ENCODE measurements at places on chromosomes 6 and 20.

GRCh38 chr6:31510007-31510406 lies 12.1 kb downstream of the MICB start:
- no peak for DNase-seq

DNA sequence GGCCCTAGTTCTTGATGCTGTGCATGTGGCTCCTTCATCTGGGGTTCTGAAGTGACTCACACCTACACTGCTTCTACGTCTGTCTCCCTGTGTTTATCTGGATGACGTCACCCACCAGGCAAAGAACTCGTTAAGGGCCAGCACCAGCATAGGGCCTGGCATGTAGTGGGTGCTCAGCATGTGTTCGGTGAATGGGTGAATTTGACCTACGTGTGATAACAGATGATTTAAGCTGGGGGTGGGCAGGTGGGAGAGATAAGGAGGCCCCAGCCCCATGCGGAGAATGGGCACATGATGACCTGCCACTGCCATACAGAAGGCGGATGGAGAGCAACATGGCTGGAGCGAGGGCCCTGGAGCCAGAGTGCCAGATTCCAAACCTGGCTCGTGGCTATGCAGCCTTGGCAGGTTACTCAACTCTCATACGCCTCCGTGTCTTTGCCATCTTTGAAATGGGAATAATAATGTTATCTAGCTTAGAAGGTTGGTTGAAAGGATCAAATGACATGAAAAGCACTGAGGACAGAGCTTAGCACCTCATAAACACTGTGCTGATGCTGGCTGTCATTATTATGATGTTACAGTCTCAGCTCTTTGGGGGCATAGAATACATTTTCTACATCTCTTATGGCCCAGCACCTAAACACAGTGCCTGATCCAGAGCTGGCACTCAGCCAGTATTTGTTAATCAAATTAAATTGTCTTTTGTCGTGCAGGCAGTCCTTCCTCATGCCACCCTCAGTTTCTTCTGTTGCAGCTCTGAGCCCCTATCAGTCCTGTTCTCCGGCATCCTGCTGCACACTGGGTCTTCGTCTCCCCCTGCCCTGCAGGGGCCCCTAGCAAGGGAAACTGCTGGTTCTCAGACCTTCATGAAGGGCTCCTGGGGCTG lies 39.6 kb downstream of the VEGFA start:
- DNase-seq, result no peak

GRCh38 chr6:99491171-99491570 lies 24.1 kb downstream of the USP45 start:
- no peak for DNase-seq

GRCh38 chr6:27806981-27807440 lies 105.2 kb downstream of the OR2B2 start:
- no peak for DNase-seq

- no peak for DNase-seq
Observed at GRCh38 chr20:17873410-17874270, 95.0 kb downstream of the SNX5 start.

DNA sequence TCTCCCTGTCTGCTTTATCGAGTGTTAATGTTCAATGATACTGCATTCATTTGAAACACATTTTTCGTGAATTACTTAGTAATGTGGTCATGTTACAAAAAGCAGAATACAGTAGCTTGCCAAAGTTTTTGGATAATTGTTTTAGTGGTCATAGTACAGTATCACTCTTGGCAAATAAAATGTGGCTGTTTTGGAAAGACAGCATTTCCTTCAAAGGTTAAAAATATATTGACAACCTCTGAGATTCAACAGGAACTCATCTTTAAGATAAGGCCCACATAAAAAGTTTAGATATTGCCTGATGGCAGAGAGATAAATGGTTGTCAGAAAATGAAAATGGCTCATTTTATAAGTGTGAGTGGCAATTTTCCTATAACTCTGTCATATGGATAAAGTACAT lies 297.7 kb upstream of the MAN1A1 start:
- no peak for DNase-seq

DNA sequence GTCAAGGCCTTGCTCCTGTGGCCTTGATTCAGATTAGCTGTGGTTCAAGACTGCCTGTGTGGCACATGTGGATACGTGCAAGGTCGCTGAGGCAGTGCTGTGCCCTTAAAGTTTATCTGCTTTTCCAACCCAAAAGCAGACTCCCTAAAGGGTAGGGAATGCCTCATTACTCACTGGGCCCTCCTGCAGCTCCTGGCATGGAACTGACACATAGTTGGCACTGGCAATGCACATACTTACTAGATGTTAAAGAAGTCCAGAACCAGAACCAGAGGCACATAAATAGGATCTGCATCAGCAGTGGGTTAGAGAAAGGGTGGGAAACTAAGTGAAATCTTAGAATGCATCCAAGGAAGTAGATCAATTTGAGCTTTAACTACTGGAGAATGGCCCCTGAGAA lies 90.6 kb upstream of the MLN start:
- DNase-seq, result no peak

DNA sequence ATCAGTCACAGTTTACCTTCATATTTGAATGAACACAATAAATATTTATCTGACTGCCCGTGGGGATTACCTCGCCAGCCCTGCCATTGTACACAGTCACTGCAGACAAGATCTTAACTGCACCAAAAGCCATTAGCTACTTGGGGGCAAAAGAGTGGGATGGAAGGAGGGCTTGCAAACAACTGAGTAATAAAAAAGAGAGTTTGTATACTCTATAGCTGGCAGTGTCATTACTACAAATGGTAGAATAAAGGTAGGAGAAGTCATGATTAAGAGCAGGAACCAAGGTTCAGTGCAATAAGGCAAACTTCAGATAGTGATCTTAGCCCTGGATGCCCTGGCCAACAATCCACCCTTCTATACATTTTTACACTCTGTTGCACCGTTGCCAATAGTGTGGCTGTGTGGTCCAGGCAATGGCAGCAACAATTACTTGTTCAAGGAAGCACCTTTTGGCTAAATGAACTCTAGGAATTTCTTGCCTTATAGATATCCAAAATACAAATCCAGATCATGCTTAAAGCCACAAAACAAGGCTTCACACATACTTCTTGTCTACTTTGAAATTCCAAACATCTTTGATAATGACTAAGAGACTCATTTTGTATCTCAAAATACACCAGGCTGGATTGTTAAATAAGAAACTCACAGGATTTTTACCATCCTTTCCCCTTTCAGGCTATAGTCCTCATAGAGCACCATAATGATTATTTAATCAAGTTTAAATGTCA lies 955.4 kb upstream of the ADGRB3 start:
- DNase-seq, result no peak

- DNase-seq, result no peak
Observed at GRCh38 chr6:35654883-35655282, 33.8 kb downstream of the FKBP5 start.

DNA sequence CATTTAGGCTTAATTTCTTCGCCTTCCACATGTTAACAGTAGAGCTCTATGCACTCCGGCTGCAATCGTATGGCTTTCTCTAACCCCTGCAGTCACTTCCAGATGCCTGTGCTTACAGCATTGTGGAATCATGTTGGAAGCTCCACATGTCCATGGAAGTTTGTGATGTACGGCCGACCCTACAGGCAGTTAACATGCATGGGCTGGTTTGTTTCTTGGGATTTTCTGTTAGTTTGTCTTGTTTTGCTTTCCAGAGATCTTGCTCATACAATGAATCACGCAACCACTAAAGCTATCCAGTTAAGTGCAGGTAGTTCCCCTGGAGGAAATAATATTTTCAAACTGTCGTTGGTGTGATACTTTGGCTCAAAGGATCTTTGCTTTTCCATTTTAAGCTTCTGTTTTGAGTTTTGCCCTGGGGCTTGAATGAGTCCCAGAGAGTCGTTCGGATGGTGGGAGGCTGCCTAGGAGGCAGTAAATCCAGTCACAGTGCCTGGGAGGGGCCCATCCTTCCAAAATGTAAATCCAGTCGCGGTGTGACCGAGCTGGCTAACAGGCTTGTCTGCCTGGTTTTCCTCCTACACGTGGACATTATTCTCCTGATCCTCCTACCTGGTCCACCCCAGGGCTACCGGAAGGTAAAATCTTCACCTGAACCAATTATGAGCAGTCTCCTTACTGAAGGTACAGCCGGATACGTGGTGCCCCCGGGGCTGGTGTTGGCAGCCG lies 225.9 kb downstream of the SMOC2 start:
- no peak for DNase-seq

- no peak for DNase-seq
Observed at GRCh38 chr6:63997734-63998133, 362.1 kb downstream of the PHF3 start.

DNA sequence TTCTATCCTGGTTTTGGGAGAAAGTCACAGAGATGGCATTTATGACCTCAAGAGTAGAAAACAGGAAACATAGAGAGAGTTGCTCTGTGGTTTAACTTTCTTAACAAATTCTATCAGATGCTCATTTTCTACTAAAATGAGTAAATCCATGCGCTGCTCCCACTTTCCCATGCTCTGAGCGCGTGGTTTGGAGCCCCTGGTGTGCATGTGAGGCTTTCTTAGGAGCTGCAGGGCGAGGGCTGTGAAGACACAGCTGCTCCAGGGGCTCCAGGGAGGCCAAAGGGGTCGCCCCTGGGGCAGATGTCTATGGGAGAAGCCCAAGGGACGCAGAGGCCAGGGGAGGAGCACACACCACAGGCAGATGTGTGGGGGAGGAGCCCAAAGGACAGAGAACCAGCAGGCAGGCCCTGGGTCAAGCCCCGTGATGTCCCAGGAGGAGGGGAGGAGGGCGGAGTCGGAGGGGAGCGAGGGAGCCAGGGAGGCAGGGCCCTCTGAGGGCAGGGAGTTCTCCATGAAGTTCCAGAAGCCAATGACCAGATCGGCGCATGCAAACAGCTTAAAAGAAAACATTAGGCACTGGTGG lies 122.9 kb downstream of the IRF4 start:
- DNase-seq, result no peak

DNA sequence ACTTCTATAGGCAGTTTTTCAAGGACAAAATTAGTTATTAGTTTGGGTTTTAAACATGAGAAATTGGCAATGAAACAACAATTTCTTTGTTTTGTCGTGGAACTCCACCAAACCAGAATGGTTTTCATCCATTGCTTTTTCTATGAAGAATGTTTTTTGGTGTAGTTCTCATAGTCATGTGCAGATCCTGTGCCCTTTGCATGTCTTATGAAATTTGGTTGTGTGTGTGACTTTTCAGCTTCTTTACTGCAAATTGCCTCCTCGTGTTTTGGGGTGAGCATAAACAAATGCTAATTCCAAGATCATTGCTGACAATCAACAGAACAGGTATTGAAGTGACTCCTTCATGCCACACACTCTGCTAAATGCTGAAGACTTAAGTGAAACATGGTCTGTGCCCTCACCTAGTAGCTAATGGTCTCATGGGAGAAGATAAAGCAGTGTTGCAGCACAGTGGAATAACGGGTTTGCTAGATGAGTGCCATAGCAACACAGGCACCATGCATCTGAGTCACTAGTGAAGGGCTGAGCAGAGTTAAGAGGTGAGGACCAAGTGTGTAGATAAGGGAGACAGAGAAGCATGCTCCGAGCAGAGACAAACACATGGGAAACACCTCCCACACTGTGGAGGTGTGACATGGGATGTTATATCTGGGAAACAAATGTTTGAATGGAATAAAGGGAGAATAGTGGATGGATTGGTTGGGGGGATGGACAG lies 120.0 kb downstream of the SLC16A10 start:
- DNase-seq, result no peak

Data from NCI-H187 treated with DMSO at 0.1 percent for 48 hours (cell line).